ENCODE measurements at places on chromosomes 1 and 21.

- no peak for DNase-seq
Measured at GRCh38 chr21:41845310-41846032, 33.7 kb downstream of the PRDM15 start.

GRCh38 chr1:168742994-168743650, 14.1 kb upstream of the DPT start:
- DNase-seq = no peak

GRCh38 chr1:94004924-94005323, 95.7 kb upstream of the GCLM start:
- DNase-seq = no peak

GRCh38 chr1:71019233-71019969, 28.2 kb downstream of the PTGER3 start:
- no peak for DNase-seq

DNA sequence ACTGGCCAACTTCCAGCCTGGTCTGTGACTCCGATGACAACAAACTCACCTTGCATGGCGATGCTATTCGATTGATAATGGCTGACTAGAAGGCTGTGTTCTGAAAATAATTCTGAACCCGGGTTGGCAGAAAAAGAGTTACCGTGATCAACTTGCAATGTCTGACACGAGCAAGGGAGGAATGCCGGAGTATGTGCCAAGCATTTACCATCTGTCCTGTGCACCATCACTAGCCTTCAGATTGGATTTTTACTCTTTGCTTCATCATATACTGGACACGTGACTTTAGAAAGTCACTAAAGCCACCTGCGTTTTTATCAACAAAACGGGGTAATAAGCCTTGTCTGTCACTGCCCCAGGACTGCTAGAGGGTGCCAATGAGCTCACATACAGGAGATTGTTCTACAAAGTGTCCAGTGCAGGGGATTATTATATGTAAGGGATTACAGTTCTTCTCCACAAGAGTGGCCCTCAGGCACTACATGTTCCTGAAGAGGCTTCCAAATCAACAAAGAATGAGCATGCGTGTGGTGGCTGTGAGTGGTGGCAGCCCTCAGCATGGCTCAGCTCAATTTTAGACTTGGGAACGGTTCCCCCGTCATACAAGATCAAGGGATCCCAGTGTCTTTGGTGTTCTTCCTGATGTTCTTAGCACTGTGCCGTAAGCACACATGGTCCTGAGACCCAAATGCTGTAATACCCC, 35.8 kb downstream of the SSBP3 start:
- DNase-seq = no peak

DNA sequence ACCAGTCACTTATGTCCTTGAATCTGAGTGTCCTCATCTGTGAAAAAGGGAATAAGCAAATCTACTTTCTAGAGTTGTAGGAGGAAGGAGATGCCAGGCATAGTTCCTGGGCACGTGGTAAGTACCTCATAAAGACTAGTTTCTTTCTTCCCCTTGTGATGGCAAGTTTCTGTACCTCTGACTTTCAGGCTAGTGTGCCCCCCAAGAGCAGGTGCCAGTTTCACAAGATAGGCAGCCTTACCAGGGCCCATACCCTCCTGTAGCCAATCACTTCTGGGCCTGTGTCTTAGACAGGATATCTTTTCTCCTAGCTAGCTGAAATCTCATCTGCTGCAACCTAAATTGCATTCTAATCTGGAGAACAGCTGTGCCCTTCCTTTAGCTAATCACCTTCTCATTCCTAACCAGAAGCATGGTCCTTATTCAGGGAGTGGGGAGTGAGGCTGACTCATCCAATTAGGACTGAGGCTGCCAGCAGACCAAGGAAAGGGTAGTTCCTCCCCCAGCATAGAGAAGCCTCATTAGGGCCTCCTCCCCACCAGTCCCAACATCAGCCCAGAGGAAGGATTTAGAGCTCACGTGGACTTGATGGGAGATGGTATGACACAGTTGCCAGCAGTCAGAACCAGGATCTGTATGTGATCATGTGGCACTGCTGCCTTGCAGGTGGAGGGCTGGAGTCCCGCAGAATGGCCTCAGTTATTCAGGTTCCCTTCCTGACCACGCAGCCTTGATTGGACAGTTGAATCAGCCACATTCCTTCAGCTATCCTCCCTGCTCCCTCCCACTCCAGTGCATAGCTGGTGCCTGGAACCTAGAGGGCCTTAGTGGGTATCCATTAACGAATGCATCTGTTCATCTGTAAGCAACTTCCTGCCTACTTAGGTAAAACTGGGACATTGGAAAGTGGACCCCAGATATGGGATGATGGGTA, 7.9 kb downstream of the KLHDC8A start:
- no peak for DNase-seq

GRCh38 chr1:97038410-97038809, 316.8 kb downstream of the PTBP2 start:
- no peak for DNase-seq

DNA sequence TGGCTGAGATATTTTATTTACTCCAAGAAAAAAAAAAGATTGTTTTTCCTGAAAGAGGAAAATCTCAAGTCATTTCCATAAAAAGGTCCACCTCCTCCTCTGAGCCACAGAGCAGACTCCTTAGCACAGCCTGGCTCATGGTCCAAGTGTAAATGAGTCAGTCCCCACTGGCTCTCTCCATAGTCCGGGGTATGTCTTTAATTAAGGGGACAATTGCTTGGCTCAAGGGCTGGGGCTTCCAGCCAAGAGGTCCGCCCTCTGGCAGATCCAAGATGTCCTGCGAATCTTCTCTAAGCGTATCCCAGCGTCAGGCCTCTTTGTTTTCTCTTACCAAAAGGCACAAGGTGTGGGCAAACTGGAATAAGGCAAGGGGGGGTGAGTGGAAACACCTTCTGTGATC, 33.3 kb downstream of the FOXD2 start:
- DNase-seq = no peak

GRCh38 chr1:95440511-95440910, 206.5 kb downstream of the RWDD3 start:
- no peak for DNase-seq

DNA sequence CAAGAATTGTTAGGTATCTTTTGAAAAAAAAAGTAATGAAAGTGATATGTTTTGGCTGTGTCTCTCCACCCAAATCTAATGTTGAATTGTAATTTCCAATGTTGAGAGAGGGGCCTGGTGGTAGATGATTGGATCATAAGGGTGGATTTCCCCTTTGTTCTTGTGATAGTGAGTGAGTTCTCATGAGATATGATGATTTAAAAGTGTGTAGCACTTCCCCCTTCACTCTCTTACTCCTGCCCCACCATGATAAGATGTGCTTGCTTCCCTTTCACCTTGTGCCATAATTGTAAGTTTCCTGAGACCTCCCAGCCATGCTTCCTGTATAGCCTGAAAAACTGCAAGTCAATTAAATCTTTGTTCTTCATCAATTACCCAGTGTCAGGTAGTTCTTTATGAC, 70.7 kb downstream of the XCL2 start:
- no peak for DNase-seq

DNA sequence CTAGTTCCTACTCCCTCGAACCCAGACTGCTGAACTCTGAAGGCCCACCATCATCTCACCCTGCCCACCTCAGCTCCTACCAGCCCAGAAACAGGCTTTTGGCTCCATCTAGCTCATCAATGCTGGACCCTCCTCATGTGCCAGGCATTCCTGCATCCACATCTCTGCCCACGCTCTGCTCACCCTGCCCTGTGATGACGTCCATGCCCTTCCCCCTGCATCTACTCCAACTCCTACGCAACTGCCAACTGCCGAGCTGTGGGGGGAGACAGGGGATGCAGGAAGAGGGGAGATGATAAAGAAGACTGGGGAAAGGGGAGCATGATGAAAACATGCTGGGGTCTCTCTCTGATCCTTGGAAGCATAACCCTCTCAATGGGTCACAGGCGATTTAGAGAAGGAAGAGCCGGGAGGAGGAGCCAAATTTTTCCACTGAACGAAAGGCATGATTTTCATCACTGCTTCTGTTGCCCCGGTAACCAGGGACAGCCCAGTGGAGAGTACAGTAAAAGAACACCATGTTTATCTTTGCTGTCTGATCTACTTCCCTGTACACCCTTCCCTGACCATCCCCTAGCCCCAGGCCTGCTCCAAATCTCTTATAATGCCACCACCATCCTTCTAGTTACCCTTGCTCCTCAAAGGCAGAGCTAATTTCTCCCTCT, 44.3 kb downstream of the CD34 start:
- DNase-seq = no peak

DNA sequence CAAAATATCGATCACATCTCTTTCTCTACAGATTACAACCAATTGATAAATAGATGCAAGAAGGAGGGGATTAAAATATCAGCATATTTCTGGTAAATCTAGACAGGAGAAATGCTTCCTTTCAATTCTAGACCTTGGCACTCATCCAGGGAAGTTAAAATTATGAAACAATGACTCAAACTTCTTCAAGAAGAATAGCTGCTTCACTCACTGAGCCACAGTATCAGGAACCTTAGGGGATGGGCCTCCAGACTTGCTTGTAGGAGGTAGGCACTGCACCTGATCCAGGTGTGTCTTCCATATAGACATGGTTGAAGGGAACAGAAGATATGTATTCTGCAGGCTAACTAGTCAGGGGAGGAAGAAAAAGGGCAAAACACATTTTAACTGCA, 9.8 kb downstream of the SLAMF7 start:
- no peak for DNase-seq

DNA sequence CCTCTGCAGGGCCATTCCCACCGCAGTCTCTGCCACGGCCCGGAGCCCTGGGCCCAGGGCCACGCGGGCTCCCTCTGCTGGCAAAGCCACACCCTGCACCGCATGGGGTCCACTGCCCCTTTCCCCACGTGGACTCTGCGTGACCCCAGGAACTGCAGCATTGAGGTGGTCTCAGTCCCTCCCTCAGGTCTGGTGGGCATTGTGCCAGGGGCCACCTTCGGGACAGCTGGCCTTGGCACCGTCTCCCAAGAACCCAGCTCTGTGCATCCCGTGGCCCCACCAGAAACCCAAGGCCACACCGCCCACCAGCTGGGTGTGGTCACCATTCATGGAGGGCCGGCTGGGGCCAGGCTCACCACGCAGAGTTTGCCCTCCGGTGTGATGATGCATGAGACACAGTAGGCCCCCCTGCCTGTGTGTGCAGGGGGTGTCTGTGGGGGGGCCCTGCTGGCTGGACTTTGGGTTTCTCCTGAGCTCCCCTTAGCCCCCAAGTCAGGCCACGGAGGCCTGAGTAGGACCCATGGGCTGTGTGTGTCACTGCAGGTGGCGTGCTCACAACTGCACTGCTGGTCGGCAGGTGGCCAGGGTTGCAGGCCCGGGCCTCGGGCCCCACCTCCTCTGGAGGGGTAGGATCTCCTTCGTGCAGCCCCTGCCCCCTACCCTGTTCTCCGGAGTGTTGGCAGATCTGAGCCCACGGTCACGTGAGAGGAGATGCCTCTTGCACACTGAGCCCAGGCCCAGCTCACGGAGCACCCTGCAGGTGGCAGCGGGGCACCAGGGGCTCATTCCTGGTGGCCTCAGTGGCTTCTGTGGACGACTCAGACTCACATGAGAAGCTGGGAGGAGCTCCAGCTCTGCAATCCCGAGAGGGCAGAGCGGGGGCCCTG, 5.8 kb downstream of the VWA1 start:
- no peak for DNase-seq

DNA sequence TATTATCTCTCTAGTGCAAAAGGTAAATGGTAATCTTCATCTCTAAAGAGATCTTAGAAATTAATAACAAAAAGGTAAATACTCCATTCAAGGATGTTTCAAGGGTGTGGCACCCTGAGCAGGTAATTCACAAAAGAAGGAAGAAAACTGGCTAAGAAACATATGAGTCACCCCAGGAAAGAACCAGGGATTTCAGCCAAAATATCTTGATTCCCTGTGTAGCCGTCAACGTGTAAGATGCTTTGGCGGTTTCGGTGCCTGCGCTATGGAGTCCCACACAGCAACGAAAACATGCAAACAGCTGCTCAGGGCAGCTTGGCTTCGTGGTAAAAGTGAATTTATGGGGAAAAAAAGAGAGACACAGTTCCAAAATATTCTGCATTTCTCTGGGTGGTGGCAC, 3.7 kb downstream of the ITGB2 start:
- no peak for DNase-seq

DNA sequence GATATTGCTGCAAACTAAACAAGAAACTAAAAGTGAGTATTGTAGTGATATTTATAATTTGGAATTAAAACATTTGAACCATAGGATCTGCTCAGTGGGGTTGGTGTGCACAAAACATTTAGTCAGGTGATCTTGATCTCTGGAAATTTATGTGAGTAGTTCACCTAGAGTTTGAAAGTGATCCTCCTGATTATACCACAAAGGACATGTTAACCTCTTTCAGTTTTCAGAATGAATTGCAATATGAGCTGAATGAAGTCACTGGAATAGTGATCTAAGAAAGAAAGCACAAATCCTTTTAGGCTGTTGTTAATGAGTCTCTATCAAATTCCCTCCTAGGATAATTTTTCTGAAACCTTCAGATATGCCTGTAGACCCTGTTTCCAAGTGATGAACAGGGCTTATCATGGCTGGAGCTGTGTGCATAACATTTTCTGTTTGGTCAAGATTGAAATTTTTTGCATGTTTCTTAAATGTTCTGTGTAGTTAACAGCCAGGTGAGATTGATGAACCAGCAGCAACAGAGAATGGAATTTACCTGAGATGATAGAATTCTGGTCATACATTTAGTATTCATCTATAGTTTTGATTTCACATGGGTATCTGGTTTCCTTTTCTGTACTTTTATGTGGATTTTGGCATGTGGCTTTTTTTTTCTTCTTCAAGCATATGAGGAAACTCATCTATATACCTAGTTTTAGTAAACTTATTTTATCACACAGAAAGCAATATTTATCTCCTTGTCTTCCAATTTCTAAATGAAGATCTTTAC, 25.5 kb downstream of the CDC14A start:
- DNase-seq = no peak

DNA sequence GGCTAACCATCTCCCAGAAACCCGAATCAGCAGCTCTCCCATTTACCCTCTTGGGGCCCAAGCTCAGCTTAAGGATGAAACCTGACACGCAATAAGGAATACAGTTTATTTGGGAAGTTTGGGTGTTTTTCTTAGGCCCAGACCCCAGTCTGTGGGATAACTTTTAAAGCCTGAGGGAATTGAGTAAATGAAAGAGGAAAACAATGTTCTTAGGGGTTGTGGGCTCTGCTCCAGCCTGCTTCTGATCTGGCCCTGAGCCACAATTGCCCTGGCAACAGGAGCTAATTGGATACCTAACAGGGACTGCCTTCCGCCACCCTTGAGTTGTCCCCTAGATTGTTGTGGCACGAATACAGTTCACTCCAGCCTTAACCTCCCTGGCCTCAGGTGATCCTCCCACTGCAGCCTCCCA, 20.1 kb downstream of the DYRK3 start:
- no peak for DNase-seq

DNA sequence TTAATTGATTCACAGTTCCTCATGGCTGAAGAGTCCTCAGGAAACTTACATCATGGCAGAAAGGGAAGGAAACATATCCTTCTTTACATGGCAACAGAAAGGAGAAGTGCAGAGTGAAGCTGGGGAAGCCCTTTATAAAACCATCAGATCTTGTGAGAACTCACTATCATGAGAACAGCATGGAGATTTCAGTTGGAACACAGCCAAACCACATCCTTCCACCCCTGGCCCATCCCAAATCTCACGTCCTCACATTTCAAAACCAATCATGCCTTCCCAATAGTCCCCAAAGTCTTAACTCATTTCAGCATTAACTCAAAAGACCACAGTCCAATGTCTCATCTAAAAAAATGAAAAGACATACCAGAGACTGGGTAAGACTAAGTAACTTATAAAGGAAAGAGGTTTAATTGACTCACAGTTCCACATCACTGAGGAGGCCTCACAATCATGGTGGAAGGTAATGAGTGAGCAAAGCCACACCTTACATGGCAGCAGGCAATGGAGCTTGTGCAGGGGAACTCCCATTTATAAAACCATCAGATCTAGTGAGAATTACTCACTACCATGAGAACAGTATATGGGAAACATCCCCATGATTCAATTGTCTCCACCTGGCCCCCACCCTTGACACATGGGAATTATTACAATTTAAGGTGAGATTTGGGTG, 105.2 kb downstream of the MRPL39 start:
- no peak for DNase-seq

Measured in vagina (tissue), 2 donors.